ENCODE measurements at places on chromosomes 7 and 10.

- no peak for DNase-seq
These were observed 1.5 kb upstream of the ZNF775 start for GRCh38 chr7:150377635-150378034.

DNA sequence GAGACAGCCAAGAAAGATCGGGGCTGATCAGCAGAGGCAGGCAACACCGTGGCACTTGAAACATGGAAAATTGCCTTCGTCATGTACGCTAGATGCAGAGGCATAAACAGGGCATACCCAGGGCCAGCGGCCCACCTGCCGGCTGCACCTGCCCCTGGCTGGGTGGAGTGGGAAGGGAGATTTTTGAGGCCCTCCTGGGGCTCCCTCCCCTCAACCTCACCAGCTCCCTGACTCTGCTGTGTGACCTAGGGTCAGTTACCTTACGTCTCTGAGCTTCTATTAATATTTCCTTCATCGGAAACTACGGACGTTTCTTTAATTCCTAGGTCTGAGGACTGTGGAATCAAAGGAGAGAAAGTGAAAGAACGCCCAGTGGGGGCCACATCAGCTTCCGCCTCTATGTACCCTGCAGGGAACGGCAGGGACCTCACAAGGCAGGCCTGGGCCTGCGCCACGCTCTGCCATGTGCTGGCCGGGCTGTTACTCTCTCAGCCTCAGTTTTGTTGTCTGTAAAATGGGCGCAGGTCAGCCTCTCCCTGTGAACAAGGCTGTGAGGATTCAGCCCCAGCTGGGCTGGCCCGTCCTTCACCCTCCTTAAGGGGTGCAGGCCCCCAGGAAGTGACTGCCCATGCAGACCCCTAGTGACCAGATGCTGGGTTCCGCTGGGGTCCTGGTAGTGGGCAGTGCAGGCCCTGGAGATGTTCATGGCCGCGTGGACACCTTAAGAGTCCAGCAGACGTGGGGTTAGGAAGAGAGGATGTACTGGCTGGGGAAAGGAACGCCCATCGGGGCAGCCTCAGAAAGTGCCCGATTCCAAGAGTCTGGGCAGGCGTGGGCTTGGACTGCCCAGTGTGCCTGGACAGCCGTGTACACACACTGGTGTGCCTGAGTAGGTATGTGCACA, 22.7 kb downstream of the ELFN1 start:
- no peak for DNase-seq

GRCh38 chr7:157269341-157270059, 67.3 kb upstream of the DNAJB6 start:
- DNase-seq: no peak

- DNase-seq: no peak
These were observed 144.4 kb downstream of the BUB3 start for GRCh38 chr10:123298583-123298982.

DNA sequence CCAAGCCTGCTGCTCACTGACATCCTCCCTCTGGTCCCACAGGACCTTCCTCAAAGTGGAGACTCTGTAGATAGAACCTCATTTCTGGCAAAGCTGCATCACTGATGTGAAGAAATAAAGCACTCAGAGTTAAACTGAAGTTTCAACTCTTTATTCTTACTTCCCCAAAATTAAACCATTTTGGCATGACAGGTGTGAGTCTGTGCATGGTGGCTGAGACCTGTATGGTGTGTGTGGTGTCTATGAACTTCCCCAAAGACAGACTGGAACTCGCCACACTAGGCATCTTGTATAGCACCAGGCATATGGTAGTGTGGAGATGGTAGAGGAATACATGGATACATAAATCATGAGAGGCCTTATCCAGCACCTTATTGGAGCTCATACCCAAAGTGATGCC, 6.6 kb upstream of the WDFY4 start:
- no peak for DNase-seq

GRCh38 chr10:68171539-68172080, 60.3 kb downstream of the ATOH7 start:
- DNase-seq: no peak

DNA sequence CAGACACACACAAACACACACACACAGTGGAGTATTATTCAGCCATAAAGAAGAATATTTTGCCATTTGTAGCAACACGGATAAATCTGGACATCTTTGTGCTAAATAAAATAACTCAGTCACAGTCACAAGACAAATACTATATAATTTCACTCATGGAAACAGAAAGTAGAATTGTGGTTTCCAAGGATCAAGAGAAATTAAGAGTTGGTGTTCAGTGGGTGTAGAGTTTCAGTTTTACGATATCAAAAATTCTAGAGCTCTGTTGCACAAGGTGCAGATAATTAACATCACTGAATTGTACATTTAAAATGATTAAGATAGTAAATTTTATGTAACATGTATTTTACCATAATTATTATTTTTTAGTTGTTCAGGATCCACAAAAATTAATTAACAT, 1235.0 kb downstream of the XPNPEP1 start:
- DNase-seq: no peak

DNA sequence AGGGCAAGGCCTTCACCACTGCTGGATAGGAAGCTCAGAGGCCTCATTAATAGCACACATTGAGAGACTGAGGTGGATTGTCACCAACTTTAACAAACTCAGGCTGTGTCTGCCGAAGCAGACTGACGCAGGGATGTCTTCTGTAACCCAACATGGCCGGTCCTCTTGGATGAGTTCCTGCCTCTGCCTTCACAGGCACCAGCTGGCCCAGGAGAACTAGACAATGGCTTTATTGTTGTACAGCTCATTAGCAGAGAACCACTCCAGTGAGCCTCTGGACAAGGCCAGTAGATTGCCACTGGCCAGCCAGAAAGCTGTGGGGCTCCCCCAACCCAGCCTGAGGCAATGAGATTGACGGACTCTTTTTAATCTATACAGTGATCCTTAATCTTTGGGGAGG, 9.4 kb downstream of the NODAL start:
- DNase-seq: no peak

- no peak for DNase-seq
These were observed at the start of gene DNAJC12 for GRCh38 chr10:67837541-67838314. Gene DNAJC12 (minus strand): TSS chr10:67838188. CDS start chr10:67838011, 177 bp downstream.

DNA sequence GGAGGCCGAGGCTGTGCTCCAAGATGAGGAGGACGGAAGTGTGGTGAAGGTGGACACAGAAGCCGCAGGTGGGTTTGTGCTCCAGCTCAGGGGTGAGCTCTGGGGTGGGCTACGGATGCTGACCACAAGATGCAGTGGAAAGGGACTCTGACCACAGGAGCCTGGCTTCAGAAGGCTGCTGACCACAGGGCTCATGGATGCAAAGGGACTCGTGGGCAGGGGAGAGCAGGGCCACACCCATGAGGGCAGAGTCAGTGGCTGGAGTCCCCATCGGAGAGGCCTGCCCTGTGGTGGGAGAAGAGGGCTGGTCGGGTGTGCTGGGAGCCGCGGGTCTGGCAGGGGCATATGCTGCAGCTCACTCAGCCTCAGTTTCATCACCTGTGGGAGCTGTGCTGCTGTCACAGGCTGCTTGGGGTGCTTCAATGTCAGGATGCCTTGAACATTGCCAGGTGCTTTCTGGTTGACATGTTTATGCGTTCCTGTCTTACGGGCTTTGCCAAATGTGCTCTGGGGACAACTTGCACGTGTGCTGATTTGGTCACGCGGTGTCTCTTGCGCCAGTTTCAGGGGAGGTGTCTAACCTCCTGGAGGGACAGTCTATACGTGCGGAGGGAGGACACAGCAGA, 13.7 kb downstream of the SCART1 start:
- no peak for DNase-seq

DNA sequence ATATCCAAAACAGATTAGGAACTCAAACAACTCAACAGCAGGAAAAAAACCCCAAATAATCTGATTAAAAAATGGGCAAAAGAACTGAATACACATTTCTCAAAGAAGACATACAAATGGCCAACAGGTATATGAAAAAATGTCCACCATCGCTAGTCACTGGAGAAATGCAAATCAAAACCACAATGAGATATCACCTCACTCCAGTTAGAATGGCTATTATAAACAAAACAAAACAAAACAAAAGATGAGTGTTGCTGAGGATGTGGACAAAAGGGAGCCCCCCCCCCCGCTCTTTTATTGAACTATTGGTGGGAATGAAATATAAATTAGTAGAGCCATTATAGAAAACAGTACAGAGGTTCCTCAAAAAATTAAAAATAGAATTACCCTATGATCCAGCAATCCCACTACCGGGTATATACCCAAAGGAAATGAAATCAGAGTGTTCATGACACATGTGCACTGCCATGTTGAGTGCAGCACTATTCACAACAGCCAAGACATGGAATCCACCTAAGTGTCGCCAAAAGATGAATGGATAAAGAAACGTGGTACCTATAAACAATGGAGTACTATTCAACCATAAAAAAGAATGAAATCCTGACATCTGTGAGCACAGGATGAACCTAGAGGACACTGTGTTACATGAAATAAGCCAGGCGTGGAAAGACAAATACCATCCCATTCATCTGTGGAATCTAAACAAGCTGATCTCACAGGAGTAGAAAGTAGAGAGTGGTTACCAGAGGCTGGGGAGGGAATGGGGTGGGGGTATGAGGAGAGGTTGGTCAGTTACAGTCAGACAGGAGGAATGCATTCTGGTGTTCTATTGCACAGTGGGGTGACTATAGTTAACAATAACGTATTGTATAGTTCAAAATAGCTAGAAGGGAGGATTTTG, 78.1 kb upstream of the RHEB start:
- no peak for DNase-seq

GRCh38 chr7:90211391-90212148, at the start of gene STEAP2:
Gene STEAP2 (plus strand): TSS chr7:90211740. CDS start chr7:90225083, 13,343 bp downstream.
- DNase-seq: peak; percentile 46

DNA sequence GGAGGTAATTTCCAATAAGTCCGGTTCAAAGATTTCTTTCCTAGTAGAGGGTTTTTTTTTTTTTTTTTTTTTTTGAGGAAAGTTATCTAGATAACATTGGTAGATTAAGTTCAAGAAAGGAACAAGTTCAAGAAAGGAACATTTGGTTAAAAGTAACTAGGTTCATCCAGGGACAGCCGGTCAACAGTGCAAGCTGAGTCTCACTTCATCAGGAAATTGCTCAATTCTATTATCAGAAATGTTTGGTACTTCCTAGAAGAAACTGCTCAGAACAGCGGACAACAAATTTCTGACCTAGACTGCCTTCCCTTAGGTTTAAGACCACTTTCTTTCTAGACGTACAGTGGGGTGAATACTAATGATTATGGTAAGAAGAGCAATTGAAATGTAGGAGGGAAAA, 3.7 kb upstream of the IL2RA start:
- no peak for DNase-seq

DNA sequence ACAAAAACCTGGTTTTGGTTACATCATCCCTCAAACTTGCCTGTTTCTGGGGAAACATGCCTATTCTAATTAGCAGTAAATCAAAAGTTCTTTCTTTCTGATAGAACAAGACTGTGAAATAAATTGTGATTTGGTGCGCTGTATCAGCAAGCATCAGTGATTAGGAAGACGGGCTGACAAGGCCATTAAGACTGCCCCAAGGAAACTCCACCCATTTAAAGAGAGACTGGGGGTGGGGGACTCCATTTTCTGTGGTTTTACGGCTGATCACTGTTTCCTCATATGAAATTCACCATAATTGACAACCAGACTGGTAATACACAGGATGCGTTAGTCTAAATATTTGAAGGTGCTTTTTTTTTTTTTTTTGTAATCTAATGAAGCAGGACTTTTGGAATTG, 68.7 kb downstream of the MBL2 start:
- no peak for DNase-seq

- DNase-seq: no peak
These were observed 50.0 kb downstream of the SLC37A3 start for GRCh38 chr7:140348161-140348849.

DNA sequence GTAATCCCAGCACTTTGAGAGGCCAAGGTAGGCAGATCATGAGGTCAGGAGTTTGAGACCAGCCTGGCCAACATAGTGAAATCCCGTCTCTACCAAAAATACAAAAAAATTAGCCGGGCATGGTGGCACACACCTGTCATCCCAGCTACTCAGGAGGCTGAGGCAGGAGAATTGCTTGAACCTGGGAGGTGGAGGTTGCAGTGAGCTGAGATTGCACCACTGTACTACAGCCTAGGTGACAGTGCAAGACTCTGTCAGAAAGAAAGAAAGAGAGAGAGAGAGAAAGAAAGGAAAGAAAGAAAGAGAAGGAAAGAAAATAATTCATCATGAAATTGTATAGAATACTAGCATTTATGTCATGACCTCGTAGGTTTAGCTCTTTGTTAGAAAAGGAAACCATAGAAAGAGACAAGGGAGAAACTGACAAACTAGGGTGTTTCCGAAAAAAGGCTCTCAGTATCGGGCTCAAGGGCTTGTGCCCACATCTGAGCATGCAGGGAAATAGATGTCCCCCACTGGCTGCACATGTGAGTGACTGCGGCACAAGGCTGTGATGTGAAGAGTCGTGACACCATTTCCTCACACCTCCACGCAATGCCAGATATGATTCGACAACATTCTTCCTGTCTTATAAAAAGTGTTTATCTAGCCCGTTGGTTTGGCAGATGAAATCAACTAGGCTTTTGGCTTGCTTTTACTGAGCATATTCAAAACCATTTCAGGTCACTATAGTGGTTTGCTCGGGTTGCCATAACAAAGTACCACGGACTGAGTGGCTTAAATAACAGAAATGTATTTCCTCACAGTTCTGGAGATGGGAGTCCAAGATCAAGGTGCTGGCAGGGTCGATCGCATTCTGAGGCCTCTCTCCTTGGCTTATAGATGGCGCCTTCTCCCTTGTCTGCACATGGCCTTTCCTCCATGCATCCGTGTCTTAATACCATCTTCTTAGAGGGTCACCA, 2.0 kb downstream of the SRGN start:
- DNase-seq: no peak

DNA sequence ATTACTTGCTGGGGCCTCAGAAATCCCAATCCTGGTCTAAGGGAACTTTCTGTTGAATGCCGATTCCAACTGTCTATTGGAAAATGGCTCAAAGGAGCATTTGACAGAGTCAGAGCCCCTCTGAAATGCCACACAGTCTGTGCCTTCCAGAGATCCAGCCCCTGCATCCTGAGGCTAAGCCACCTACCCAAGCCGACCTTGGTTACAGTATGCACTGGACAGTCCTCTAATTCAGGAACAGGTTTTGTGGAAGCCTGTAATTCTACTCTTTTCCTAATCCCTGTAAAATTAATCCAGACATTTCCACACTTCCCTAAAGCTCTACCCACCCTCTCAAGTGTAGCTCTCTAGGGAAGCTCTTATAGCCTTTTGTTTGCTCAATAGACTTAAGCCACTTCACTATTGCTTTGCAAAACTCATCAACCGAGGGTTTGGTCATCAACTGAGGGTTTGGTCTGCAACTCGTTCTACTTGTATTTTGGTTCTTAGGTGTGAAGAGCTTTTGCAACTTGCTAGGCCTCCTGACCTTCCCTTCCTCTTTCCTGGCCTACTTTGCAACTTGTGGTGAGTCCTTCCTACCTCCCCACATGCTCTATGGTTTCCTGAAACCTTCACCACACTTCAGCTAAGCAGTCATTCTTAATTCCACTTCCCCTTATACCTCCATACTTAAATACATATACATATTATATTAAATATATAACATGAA, 364.8 kb downstream of the SFMBT2 start:
- DNase-seq: peak; percentile 15

DNA sequence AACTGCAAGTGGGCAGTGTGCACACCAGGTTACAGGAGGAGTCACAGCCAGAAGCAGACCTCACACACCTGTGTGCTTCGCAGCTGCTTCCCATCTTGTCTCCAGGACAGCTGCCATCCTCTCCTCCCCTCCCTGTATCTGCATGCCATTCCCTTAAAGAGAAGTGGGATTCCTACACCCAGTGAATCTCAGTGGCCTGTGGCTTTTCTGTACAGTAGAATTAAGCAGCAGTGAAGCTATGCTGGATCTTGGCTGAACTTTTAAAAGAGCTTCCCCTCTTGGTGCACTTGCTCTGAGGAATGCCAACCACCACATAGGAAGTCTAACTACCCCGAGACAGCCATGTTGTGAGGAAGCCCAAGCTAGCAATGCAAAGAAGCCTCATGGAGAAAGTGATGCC, 236.5 kb upstream of the ZMIZ1 start:
- no peak for DNase-seq

Measured in GM19239 (cell line).